SJSA1 (cell line): ENCODE measurements at places on chromosomes 16 and 17. TPM values are rescaled to one million over a fixed set of nuclear protein-coding genes. Genes with fewer than 3 reads are reported as not detected.
A peak's percentile ranks its signal among the peaks of the same experiment; 100 is the strongest.

Gene GLP2R
- total RNA-seq: 0.78 and 1.2 TPM in 2 replicates

Gene SAMD14
- 0.11 TPM in 1 of 2 replicates, not detected in the other for total RNA-seq

Gene KRTAP4-5
- total RNA-seq: not detected in 2 replicates

Gene MFAP4
- total RNA-seq: 0.39 TPM in 1 of 2 replicates, not detected in the other

DNA sequence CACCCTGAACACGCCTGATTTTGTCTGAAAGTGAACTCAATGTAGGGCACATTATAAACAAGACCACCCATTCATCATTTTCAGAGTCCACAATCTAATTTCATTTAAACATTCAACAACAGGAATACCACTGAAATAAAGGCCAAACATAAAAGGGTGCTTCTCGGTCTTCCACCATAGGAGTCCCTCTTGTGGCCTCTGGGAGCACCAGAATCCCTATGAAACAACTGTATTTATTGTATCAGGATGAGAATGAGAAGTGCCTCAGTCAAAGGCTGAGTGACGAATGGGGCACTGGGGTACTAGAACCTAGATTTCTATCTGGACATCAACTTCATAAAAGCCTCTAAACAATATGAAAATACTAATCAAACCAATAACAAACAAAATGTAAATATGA is 40.4 kb downstream of the NXPH3 start:
- no peak overlapping the region for H3K27ac ChIP-seq
- H3K36me3 ChIP-seq: peaks cover 83% of the 10 kb centered on the region
- H3K27me3 ChIP-seq: no peaks in the 10 kb centered on the region
- peaks cover 6% of the 10 kb centered on the region; the same call in 1 of the 2 replicates for H3K4me1 ChIP-seq
- no peak overlapping the region for H3K4me3 ChIP-seq
- peak; percentile 31 for DNase-seq

GRCh38 chr16:23310217-23310616 is 8.1 kb downstream of the SCNN1B start:
- H3K27ac ChIP-seq: no peak overlapping the region
- no peaks in the 10 kb centered on the region for H3K36me3 ChIP-seq
- H3K27me3 ChIP-seq: no peaks in the 10 kb centered on the region
- H3K4me3 ChIP-seq: no peak overlapping the region
- DNase-seq: no peak
- H3K4me1 ChIP-seq: no peaks in the 10 kb centered on the region
